ENCODE measurements at places on chromosomes 11 and 22.

DNA sequence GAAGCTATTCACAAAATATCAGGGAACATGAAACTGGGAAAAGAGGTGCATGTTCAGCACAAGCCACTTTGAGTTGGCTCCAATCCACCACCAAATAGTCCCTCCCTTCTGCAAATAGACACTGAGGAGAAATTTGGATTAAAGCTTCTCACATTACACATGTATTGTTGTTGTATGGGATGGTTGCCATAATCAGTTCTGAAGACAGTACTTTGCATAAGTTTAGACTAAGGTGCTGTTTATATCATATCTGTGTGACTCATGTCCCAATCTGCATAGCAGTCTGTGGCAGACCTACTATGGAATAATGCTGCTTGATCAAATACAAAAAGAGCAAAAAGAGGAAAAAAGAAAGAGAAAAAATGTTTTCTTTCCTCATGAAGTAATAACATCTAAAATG is 376.7 kb upstream of the DDI1 start:
- DNase-seq: no peak

DNA sequence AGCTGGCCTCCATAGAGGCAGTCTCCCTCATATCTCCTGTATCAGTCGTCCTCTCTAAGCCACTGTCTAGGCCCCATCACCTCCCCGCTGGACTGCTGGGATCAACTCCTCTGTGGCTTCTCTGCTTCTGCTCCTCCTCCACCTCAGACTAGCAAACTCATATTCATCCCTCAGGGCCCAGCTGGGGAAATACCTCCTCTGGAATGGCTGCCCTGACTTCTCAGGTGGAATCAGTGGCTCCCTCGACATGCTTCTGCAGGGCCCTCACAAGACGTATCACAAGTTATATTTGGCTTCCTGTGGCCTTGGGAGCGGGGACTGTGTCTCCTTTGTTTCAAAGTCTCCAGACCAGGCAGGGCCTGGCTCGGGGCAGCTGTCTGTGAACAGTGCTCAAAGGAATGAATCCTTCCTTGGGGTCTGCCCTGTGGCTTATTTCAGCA is 10.0 kb downstream of the SLC29A2 start:
- DNase-seq: no peak

GRCh38 chr22:38638728-38639127 is 17.5 kb downstream of the FAM227A start:
- DNase-seq: no peak

GRCh38 chr11:69157156-69157821 is 1.6 kb downstream of the SMIM38 start:
- DNase-seq: peak; percentile 74

DNA sequence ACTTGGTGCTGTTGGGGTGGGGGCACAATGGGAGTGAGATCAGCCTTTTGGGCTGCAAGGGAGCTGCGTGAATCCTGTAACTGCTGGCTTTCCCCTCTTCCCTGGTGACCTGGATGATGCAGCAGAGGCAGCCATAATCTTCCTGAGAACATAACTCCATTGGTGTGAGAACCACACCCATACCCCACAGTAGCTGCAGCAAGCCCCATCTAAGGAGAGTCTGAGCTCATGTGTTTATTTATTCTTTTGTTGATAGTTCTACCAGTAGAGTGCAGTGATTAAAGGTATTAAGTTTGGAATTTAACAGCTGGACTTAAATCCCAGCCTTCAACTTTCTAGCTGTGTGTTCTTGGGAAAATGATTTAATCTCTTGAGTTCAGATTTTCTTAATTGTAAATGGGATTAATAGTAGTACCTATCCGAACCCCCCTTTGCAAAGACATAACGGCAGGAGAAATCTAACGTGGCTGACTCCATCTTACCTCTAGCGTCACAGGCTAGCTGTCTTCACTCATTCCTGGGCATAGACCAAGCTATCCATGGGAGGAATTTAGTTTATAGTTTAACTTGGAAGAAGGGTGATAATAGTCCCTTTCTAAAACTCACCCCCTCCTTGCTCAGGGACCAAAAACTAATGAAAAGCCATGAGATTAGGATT is 385.0 kb upstream of the DDI1 start:
- no peak for DNase-seq

DNA sequence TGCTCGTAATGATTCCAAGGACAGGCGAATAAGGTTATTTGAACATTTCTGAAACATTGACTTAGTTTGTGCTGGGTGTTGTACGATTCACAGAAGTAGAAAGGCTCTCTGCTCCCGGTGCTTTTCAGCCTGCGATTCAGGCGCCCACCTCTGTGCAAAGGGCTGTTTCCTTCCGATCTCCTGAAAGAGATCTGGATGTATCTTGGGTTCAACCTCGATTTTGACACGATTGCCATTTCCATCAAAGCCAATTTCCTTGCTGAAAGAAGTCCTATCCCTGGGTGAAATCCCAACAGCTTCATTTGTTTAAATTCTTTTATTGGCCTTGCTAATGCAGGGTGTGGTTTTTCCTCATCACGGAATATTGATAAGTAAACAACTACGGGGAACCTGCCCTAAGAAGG is 1.1 kb upstream of the ZC3H12C start:
- no peak for DNase-seq

DNA sequence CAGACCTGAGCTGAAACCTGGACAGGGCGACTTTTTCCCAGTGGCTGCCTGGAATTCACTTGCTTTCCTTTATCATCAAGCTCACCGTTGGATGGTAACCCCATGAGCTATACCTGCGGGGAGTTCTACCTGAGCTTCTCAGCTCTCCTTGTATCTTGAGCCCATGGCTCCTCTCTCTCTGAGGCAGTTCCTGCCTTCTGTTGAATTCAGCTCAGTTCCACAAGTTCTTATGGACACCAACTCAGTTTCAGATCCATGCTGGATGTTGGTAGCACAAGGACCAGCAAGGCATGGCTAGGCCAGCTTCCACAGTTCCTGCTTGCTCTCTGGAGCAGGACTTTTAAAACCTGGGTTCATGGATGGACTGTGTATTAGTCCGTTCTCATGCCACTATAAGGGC is 58.3 kb upstream of the AMPD3 start:
- no peak for DNase-seq

DNA sequence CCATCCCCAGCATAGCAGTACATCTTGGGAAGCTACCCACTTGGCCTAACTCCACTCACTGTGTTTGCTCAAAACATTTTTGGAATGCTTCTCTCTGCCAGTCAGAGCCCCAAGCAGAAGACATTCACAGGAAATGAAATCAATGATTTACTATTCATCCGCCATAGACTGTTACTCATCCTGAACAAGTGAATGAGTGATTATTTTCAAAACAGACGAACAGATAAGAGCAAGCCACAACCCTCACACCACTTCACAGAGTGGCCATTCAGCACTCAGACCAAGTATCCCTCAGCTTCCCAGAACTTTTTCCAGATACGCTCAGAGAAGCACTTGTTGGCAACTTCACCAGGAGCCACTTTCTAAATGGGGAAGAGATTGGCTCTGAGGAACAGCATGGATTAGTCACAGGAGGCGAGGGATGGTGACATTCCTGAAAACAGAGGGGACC is 13.0 kb upstream of the UBASH3B start:
- DNase-seq: no peak

DNA sequence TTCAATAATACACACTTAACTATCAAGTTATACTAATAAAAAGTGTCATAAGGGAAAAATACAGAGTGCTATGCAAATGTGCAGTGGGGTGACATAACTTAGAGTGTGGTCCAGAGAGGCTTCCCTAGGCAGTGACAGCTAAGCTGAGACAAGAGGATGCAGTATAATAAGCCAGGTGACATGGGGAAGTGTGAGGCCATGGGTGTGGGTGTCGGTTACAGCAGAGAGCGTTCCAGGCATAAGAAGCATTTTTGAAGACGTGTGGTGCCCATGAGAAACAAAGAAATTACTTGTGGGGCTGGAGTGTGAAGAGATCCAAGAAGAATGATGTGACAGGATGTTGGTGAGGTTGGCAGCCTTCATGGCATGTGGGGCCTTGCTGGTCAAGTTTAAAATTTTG is 78.1 kb upstream of the PICALM start:
- DNase-seq: no peak

DNA sequence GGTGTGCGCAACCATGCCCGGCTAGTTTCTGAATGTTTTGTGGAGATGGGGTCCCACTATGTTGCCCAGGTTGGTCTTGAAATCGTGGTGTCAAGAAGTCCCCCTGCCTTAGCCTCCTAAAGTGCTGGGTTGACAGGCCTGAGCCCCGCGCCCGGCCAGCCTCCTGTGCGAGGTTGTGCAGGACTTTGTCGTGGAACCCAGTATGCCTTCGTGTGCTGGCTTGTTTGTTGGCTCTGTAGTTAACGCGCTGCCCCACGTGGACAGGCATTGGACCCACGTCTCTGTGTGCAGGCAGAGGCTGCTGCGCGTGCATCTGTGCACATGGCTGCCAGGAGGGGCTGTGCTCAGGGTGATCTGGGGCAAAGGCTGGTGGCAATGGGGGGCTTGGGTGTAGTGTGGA is 33.9 kb upstream of the ZNF195 start:
- DNase-seq: no peak

GRCh38 chr11:12831471-12832202 is 157.4 kb downstream of the TEAD1 start:
- DNase-seq: no peak

DNA sequence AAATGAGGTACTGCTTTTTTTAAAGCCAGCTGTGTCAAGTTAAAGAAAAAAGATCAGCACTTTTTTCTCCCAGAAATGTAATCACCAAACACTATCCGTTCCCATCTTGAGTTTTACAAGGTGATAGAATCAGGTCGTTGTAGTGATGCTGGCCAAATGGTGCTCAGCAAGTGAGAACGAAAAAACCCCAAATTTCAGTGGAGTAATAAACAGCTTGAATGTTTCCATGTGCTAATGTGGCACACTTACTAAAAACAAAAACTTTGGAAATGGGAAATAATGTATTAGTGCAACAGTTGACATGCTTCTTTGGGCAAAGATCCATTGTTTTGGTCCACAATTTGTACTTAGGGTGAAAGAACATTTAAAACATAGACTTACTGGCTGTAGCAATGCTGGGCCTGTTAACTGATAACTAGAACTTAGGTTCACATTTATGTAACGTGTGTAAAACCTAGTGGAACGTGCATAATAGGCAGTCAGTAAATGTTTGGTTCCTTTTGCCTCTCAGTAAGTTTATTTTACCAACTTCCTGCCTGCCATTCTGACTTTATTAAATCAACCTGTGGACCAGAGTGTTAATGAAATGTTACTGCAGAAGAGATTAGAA is 15.4 kb upstream of the GDPD4 start:
- no peak for DNase-seq

- no peak for DNase-seq
These were observed 22.5 kb upstream of the OAF start for GRCh38 chr11:120188371-120188770.

DNA sequence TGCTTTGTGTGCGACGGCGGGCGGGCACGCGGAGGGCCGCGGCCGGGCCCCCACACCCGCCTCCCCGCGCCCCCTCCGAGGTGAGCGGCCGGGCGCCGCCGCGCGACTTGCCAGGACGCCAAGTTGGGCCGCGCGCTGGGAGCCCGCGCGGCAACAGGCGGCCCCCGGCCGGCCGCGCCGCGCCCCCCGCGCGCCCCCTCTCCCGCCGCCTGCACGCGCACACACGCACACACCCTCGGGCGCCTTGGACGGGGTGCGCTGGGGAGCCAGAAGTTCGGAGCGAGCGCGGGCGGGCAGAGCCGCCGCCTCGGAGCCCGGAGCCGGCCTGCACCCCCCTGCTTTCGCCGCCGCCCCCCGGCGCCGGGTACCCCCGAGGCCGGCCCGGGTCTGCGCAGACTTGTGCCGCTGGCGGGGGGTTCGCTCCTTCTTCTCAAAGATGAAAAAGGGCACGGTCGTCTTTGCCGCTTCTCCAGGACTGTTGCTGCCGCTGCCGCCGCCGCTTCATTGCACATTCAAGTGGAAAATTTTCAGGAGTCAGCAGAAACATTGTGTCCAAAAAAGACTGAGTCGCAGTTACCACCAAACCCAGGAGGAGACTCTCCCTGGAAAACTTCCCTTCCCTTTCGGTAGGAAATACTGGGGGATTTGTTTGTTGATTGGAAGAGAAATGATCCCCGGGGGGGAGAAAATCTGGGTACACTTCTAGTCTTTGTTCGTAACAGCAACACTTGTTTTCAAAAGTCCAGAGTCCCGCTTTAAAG is 895 bp downstream of the TEAD1 start:
- DNase-seq: peak; percentile 60

DNA sequence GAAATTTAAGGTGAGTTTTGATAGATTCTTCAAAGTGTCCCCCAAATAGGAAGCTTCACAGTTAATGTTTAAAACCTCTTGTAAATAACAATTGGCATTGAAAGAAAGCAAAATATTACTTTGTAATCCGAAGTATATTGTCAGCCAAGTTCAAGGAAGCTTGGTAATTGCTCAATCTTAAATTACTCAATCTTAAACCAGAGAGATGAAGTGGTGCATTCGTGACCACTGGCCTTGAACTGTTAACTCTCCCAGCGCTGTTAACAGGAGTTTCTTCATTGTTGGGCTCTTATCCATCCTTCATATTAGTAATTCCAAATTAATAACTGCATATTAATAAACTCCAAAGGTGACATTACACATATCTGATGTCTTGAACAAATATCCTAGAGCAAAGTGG is 20.6 kb upstream of the FDX1 start:
- no peak for DNase-seq

DNA sequence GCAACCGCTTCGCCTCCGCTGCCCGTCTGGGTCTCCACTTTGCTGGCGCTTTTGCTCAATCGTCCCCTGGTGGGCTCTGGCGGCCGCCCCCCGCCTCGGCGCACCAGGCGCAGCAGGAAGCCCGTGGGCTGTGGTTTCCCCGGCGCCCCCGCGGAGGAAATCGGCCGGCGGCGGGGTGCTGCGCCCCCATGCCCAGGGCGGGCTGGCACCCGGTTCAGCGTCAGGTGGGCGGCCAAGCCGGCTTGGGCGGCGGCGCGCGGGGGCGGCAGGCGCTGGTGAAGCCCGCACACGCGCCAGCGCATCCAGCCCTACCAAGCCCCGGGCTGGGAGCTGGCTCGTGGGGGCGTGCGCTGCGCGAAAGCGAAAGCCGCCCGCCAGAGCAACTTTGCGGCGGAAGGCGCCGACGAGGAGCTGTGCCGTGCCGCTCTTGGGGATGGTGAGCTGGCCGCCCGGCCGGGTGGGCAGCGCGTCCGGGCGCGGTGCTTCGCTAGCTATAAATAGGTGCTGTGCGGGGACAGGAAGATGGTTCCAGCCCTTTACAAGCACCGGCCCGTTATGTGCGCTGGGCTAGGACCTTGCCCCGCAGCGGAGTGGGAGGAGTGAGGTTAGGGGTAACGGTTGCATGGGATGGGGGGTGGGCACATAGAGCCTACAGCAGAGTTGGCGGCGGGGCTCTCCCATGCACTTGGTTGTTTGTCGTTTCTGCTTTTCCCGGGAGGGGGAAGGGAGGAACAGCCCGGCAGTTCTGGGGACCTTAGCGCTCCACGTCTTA is 25.0 kb upstream of the SUSD2 start:
- peak; percentile 57 for DNase-seq

GRCh38 chr11:22668005-22668796 is 1.8 kb downstream of the GAS2 start:
- DNase-seq: no peak

- peak; percentile 32 for DNase-seq
These were observed 11.8 kb downstream of the MUC2 start for GRCh38 chr11:1086171-1087102.

DNA sequence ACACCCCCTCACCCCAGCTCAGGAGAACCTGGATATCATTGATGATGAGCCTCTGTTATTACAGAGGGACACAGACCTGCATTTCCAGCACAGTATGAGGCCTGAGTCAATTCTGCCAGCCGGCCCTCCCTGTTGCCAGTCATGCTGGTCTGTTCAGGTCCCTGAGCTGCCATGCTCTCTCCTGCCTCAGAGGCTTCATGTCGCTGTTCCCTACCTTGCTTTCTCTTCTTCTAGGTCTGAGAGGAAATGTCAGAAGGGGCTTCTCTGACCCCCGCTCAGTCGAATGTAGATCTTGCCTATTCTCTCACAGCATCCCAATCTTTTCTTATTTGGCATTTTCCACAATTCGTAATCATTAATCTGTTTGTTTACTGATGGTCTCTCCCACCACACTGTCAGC is 21.8 kb upstream of the ABCC8 start:
- peak; percentile 6 for DNase-seq
